ENCODE measurements at places on chromosomes 3 and 15.

DNA sequence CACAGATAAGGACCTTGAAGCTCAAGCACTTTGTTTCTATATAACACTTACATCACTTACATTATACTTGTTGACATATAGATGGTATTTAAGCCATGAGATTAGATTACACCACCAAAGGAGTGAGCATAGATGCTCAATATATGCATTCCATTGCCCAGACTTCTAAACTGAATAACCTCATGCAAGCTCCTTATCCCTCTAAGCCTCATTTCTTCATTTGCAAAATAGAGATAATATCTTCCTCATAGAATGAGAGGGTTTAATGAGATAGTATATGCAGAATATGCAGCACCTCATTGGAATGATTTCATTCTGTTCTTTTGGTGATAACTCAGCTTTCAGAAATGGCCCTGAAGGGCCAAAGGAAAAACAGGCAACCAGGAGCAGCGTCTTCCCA, 18.5 kb downstream of the NLGN1 start:
- DNase-seq = no peak

DNA sequence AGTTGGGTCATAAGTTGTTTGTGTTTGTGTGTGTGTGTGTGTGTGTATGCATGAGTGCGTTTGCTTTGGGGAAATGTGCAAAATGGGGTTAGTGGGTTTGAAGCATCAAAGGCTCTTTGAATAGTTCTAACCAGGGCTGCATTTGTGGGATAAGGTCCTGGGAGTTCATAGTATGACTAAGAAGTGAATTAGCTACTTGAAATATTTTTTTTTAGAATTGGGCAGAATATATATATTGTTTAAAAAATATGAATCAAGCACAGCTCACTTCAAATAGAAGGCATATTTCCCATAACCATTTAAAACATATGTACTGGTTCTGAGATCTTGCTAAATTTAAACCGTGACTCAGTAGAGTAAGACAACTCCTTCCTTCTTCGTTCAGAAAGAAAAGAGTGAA, 43.1 kb downstream of the IGF2BP2 start:
- DNase-seq = no peak

DNA sequence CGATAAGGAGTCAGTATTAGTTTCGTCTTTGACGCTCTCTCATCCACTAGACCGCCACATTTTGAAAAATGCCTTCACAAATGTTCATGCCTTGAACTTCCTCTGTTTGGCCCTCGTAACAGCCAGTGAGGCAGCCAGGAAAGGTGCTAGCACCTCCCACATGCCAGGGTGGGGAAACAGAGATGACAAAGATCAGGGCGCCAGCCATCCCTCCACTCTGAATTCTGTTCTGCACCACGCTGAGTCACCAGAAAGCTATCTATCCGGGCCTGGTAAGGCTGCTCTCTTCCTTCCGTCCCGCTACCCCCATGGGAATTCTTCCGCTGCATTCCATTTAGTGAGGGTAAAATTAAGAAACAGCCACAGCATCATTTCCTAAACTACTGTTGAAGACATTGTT, 31.3 kb upstream of the BCL2L10 start:
- no peak for DNase-seq

DNA sequence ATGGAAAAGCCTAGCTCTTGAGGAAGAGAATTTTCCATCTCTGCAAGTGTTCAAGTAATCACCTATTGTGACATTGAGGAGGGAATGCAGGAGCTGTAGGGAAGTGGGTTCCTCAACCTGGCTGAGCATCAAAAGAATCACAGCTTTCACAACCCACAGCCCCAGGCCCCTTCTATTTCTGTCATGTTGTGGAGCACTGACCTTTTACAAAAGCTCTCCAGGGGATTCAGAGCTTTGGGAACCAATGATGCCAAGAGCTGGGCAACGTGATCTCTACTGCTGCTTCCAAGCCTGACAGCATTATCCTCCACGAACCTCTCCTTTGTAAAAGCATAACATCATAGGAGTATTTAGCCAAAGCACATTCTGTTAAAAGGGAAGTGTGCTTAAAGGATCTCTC, 231.1 kb downstream of the ADAMTS9 start:
- DNase-seq = no peak

- no peak for DNase-seq
Observed at GRCh38 chr3:187946163-187946691, 201.0 kb upstream of the BCL6 start.
